ENCODE measurements at places on chromosomes 11 and 22.

DNA sequence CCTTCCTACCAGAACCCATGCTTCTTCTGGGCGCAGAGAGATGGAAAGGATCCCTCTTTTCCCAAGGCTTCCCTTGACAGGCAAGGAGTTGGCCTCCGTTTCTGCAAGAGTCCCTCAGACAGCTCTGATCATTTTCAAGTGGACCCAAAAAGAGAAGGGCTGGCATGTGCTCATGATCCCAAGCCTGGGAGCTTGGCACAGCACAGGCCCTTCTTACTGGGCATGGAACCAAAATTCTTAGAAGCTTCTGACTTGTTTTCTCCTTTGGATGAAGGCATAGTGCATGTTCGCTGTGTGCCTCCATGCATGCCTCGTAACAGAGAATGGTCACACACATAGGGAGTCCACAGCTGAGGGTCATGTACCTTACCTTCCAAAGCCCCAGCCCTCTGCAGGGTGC lies 449.6 kb downstream of the MIAT start:
- no peak for DNase-seq

DNA sequence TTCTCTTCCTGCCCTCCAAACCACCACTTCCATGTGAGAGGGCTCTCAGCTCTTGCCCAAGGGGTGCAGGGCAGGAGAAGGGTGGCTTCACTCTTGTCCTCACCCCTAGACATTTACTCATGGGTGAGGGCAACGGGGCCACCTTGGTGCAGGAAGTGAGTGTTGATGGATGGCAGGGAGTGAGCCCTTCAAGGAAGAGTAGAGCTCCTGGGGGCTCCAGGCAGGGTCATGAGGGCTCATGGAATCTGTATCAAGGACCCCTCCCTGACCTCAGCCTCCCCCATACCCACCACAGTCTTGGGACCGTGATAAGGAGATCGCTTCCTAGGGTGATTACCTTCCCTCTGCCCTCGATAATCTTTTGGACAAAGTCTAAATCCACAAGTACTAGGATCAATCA lies 37.8 kb downstream of the TSPAN18 start:
- DNase-seq = no peak

DNA sequence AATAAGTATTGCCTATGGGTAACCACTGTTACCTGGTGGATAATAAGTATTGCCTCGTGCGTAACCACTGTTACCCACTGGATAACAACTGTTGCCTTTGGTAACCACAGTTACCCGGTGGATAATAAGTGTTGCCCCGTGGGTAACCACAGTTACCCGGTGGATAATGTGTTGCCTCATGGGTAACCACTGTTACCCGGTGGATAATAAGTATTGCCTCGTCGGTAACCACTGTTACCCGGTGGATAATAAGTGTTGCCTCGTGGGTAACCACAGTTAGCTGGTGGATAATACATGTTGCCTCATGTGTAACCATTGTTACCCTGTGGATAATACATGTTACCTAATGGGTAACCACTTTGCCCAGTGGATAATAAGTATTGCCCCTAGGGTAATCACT lies 9.8 kb upstream of the NXPE4 start:
- DNase-seq = no peak

- no peak for DNase-seq
Observed at GRCh38 chr22:33232071-33232470, 173.9 kb upstream of the SYN3 start.

- no peak for DNase-seq
Observed at GRCh38 chr22:25741692-25742626, at the start of gene MYO18B. TSS of gene MYO18B (plus strand) at chr22:25742188. CDS start at chr22:25761093, 18,905 bp downstream.

DNA sequence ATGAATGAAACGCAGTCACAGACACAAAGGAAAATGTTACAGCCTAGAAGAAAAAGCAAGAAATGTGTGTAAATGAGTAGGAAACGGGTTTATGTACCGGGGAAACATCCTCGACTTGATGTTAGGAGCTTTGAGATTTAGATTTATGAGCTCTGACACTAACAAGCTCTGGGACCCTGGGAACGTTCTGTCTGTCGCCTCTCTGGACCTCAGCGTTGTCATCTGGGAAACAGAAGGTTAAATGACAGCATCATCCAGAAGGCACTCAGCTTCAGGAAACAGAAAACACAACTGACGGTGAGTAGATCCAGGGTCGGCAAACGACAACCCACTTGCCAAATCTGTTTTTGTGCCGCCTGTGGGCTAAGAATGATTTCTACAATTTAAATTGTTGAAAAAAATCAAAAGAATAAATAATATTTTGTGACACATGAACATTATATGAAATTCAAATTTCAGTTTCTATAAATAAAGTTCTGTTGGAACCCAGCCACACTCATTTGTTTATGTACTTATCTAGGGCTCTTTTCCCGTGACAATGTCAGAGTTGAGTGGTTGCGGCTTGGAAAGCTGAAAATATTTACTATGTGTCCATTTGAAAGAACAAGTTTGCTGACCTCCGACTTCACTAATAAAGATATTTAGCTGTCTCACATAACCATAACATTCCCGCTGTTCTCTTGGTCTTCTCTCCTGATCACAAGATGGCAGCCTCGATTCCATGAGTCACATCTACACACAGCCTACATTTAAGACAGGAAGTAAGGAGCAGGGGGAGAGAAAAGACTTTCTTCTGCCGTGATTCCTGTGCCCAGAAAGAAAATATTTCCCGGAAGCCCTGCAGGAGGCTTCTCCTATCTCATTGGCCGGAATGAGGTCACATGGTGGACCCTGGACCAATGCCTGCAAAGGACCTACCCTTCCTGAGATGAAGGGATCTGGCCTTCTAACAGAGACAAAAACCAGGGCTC lies 47.1 kb upstream of the SYT13 start:
- DNase-seq = no peak

DNA sequence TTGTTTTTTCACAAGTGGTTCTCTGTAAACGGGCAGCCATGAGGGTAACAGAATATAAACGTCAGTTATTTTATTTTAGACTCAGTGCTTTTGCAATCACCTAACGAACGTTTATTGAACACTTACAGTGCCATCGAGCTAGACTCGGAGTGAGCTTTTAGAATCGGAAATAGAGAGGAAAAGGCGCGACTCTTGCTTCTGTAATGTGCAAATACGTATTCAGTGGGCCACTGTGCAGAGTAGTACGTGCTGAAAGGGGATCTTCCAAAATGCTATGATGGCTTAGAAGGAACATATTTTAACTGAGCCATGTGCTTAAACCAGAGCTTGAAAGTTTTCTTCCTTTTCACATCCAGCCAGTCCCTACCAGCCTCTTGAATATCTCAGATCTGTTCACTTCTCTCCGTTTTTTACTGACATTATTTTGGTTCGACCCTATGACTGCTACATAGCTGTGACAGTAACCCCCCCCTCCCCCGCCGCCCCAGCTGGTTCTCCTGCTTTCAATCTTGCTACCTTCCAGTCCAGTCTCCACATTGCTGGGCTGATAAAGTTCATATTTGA lies 468 bp downstream of the DDIAS start:
- DNase-seq = no peak

DNA sequence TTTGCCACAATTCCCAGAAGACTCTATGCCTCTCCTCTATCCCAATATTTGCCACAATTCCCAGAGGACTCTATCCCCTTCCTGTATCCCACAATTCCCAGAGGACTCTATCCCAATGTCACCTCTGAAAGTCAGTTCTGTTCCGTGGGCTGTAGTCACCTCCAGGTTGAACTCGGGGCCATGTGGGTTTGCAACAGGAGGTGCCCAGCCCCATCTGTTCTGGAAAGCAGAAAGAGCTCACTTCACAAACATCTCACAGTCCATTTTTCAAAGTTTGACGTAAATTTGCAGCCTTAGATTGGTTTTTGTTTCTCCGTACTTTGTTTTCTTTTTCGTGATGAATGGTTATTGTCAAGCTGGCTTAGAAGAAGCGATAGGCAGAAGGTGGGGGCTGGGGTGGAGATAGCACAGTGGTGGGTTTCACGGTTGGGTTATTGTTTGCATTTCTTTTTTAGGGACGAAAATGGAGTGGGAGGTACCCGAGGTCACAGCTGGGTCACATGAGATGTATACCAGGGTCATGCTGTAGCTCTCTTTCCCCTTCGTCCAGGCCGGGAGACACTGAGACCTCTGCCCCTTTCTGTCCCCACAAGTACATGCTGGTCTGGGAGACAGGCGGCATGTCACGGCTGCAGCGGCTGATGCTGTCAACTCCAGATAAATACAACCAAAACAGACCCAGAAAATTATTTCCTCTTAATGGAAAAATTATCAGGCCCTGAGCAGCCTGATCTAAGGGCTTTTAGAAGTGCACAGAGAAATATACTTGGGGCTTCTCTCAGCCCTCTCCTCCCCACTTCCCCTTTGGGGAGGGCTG lies 374.5 kb downstream of the CADM1 start:
- DNase-seq = no peak

GRCh38 chr11:118912742-118913410 lies 12.8 kb downstream of the BCL9L start:
- no peak for DNase-seq

- DNase-seq = no peak
Observed at GRCh38 chr22:45235101-45235777, 5.5 kb downstream of the KIAA0930 start.

- no peak for DNase-seq
Observed at GRCh38 chr22:24760708-24761306, 13.7 kb downstream of the PIWIL3 start.

GRCh38 chr22:22810471-22810870 lies 77.1 kb upstream of the IGLL5 start:
- no peak for DNase-seq

GRCh38 chr11:71062199-71062598 lies 190.2 kb downstream of the SHANK2 start:
- no peak for DNase-seq

DNA sequence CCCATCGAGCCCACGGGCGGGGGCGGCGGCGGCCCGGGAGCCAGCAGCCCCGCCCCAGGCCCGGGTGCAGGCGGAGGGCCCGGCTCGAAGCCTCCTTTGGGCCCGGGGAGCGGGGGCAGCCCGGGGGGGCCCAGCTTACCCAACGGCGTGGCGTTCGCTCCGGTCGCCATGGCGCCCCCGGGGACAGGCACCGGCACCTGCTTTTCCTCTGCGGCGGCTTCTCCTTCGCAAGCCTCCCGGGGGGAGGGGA lies 194 bp downstream of the SF1 start:
- DNase-seq = no peak

DNA sequence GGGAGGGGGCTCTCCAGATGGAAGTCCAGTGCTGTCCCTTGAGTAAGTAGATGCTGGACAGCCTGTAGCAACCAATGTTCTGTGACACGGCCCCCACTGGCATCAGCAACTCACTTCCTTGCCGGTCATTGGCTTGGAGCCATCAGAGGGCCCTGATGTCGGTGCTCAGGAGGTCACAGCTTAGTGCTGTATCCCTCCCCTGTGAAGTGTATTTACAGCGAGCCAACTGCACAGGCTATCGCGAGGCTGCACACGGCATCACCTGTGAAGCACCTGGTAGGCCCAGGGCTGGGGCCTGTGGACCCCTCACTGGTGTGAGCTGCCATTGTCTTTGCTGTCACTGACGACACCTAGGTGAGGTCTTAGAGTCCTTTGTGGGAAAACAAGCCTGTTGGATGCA lies 13.4 kb upstream of the ACR start:
- no peak for DNase-seq

GRCh38 chr22:39243439-39244135 lies 1.2 kb downstream of the PDGFB start:
- peak; percentile 56 for DNase-seq

DNA sequence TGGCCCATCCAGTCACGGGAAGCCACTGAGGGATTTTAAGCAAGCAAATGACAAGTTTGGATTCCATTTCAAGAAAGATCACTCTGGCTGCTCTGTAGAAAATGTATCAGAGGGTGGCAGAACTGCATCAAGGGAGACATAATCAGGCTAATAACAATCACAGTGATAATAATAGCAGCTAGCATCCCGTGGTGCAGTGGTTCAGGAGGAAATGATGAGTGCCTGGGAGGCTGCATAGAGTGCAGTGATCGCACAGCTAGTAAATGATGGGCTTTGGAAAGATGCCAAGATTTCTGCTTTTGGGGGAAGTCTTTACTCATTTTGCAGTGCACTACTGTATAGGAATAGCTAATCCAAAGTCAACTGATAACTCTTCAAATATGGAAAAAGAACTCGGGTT lies 35.8 kb downstream of the TNRC6B start:
- no peak for DNase-seq
